ENCODE measurements at places on chromosomes 6 and 20.

DNA sequence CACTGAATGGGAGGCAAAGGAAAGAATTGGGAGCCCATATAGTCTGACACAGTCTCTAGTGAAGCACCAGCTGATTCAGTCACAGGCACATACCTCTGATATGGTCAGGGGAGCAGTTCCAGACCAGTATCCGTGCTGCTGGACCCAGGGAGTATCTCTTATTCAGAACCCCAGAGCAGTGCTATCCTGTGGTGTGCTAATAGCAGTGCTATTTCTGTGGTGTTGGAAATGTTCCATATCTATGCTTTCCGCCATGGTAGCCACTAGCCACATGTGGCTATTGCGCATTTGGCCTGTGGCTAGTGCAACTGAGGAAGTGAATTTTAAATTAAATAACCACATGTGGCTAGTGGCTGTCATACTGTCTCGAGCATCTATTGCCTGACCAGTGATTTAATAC, 11.0 kb downstream of the SCUBE3 start:
- no peak for DNase-seq

- no peak for DNase-seq
Measured at GRCh38 chr20:57559289-57559634, 1.6 kb upstream of the PCK1 start.

DNA sequence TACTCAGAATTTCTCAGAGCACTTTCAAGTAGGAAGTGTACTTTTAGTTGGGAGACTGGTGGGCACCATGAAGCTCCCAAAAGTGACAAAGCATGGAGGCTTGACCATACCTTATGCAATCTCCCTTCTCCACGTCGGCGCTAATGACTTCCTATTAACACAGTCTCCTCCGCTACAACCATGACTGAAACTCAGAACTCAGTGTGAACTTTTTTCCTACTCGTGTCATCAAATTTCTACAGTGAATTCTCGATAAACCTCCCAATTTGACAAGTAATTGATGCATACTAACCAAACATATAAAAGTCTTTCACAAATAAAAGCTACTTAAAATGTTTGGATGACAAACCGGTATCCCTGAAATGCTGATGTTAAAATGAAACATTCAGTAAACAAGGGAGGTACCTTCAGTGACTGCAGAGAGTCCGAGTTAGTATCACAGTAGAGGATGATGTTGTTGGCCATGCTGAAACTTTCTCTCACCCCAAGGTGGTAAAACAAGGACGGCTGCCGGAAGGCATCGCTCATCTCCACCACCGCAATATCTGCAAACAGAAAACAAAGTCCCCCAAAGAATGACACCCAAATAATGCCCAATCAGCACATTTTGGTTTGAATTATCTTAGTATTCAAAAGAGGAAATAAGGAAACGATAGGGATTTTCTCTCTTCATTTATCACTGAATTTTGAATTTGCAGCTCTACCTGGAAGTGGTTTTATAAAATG, 72.1 kb downstream of the MAP3K5 start:
- DNase-seq = no peak

DNA sequence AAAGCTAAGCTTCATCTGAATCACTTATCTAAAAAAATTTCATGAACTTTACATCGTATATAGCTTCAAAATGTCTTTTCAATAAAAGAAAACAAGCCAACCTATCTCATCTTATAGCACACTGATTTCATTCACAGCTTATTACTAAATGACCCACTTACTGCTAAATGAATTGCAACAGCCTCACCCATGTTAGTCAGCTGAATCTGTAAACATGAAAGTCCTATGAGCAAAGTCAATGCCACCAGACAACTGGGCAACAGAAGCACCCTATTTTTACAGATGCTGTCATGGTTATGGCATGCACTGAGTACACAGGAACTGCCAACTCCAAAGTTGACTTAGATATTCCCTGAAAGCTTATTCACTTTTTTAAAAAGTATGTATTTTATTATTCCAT, 41.2 kb upstream of the DST start:
- no peak for DNase-seq

Measured in pons (tissue), 1 donor.